Tibial nerve (tissue), 4 donors: ENCODE measurements at places on chromosomes 1 and 21. TPM values are rescaled to one million over a fixed set of nuclear protein-coding genes. Genes with fewer than 3 reads are reported as not detected.

The TTC22 gene
- total RNA-seq, result not detected

GRCh38 chr1:162367772-162368171 lies 8.9 kb downstream of the SPATA46 start:
- peaks cover 10% of the 10 kb centered on the region for H3K4me1 ChIP-seq
- H3K36me3 ChIP-seq, result no peaks in the 10 kb centered on the region
- H3K27me3 ChIP-seq, result no peaks in the 10 kb centered on the region
- no peak overlapping the region for H3K27ac ChIP-seq
- no peak overlapping the region for H3K4me3 ChIP-seq

DNA sequence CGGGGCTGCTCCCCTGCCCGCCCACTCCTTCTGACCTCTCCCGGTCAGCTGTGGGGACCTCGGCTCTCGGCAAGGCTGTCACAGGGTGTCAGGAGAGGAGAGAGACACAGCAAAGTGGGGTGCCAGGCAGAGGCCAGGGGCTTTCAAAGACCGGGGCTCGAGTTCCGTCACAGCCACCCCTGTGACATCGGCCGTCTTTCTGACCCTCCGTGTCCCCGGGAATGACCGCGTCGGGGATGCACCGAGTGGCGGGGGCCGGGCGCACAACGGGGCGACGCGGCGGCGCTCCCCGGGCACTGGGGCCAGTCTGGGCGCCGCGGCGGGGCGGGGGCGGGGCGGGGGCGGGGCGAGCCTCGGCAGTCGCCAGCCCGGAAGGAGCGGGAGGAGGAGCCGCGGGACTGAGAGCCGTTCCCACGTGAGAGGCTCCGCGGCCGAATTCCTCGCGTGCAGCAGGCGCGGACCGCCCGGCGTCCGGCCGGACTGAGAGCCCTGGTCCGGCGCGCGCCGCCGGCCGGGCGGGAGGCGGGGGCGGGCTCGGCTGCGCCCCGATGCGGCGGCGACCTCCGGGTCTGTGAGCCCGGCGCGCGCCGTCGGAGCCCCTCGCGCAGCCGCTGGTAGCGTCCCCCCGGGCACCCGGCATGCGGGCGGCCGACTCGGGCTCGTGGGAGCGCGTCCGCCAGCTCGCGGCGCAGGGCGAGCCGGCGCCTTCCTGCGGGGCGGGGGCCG lies 229.7 kb upstream of the TMEM51 start:
- H3K4me1 ChIP-seq, result no peaks in the 10 kb centered on the region
- H3K36me3 ChIP-seq, result no peaks in the 10 kb centered on the region
- peak; percentile 30 for DNase-seq
- peak overlapping the region; percentile 73 for H3K27ac ChIP-seq
- H3K4me3 ChIP-seq, result peak overlapping the region; percentile 56

GRCh38 chr1:26771285-26771642 lies 16.5 kb upstream of the PIGV start:
- no peaks in the 10 kb centered on the region for H3K27me3 ChIP-seq
- H3K27ac ChIP-seq, result no peak overlapping the region
- no peak for DNase-seq
- peaks cover 28% of the 10 kb centered on the region for H3K4me1 ChIP-seq

The KRTAP7-1 gene
- total RNA-seq, result not detected

- H3K36me3 ChIP-seq, result no peaks in the 10 kb centered on the region
- H3K27me3 ChIP-seq, result no peaks in the 10 kb centered on the region
- H3K4me1 ChIP-seq, result no peaks in the 10 kb centered on the region
- H3K4me3 ChIP-seq, result no peak overlapping the region
- DNase-seq, result no peak
- no peak overlapping the region for H3K27ac ChIP-seq
Measured at GRCh38 chr1:172408958-172409357, 11.5 kb upstream of the C1orf105 start.

The EPS8L3 gene
- not detected for total RNA-seq

GRCh38 chr1:85576642-85577418 lies 3.7 kb upstream of the CCN1 start:
- H3K27ac ChIP-seq, result peak overlapping the region; percentile 95
- peak; percentile 82 for DNase-seq
- no peaks in the 10 kb centered on the region for H3K4me1 ChIP-seq
- peak overlapping the region; percentile 43 for H3K4me3 ChIP-seq
- no peaks in the 10 kb centered on the region for H3K36me3 ChIP-seq

The FCMR gene
- 2.2 TPM for total RNA-seq

GRCh38 chr1:18962855-18963737 lies 6.6 kb upstream of the IFFO2 start:
- no peak for DNase-seq
- no peaks in the 10 kb centered on the region for H3K36me3 ChIP-seq
- no peaks in the 10 kb centered on the region for H3K27me3 ChIP-seq

DNA sequence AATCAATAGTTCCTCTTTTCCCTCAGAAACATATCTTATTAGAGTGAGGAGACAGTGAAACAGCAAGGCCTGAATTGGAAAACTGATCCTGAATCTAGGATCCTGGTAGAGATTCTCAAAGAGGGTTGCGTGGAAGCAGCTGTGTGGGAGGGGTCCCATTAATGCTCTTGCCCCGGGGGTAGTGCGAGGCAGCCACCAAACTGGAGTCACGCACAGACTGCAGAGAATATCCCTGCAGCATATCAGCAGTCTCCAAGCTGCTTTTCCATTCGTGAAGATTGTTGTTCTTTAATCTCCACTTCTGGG lies 150.1 kb downstream of the DISC1 start:
- no peaks in the 10 kb centered on the region for H3K36me3 ChIP-seq
- no peak overlapping the region for H3K4me3 ChIP-seq
- peaks cover 31% of the 10 kb centered on the region for H3K4me1 ChIP-seq
- H3K27me3 ChIP-seq, result no peaks in the 10 kb centered on the region
- DNase-seq, result no peak

DNA sequence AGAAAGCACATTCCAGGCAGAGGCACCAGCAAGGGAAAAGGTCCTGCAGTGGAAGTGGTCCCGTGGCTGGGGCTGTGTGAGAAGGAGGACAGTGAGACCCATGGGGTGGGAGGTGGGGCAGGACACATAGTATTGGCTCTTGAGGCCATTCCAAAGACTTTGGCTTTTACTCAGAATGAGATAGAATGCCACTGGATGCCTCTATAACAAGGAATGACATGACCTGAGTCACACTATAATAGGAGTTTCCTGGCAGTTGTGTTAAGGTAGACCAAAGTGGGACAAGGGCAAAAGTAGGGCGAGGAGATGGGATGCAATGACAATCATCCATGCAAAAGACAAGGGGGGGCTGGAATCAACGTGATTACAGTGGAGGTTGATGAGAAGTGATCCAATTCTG lies 24.7 kb upstream of the LAMC2 start:
- H3K4me1 ChIP-seq, result no peaks in the 10 kb centered on the region
- no peaks in the 10 kb centered on the region for H3K27me3 ChIP-seq
- H3K27ac ChIP-seq, result no peak overlapping the region
- no peak for DNase-seq
- H3K36me3 ChIP-seq, result no peaks in the 10 kb centered on the region

DNA sequence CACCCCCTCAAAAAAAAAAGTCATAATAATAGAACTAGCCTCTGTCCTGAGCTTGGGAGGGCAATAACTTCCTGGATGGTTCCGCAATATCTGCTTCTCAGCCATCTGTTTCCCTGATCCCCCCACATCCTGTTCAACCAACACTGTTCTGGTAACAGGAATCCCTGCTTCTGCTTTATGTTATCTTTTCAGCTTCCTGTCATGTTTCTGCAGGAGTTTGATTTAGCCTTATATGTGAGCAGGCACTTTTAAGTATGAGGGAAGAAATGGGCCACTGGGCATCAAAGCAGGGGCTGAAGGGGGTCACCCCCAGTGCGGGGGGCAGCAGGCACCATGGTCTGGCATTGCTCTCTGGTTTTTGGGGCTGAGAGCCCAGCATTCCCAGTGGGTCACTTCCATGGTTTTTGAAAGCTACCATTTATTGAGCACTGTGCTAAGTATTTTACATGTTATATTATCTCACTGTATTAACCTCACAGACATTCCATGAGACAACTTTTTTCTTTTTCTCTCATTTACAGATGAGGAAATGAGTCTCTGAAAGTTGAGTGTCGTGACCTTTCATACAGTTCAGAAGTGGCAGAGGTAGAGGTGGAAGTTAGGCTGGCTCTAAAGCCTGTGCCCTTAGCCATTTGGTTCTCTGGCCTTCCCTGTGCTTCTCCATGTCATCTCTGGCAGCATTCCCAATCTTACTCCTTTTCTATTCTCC lies 61.9 kb downstream of the DNTTIP2 start:
- no peak overlapping the region for H3K27ac ChIP-seq
- no peaks in the 10 kb centered on the region for H3K4me1 ChIP-seq
- H3K36me3 ChIP-seq, result no peaks in the 10 kb centered on the region
- DNase-seq, result no peak
- H3K4me3 ChIP-seq, result no peak overlapping the region
- no peaks in the 10 kb centered on the region for H3K27me3 ChIP-seq
